ENCODE measurements at places on chromosomes 7 and 10. TPM values are rescaled to one million over a fixed set of nuclear protein-coding genes. Genes with fewer than 3 reads are reported as not detected.

Gene CDK1
- 0.94 TPM for total RNA-seq

Gene CRYGN
- total RNA-seq, result 0.47 TPM

Gene DYNC1I1
- total RNA-seq, result 0.17 TPM

Gene ACTL6B
- not detected for total RNA-seq

Gene PSTK
- total RNA-seq, result 7.3 TPM
